ENCODE measurements at places on chromosomes 1 and 21.

DNA sequence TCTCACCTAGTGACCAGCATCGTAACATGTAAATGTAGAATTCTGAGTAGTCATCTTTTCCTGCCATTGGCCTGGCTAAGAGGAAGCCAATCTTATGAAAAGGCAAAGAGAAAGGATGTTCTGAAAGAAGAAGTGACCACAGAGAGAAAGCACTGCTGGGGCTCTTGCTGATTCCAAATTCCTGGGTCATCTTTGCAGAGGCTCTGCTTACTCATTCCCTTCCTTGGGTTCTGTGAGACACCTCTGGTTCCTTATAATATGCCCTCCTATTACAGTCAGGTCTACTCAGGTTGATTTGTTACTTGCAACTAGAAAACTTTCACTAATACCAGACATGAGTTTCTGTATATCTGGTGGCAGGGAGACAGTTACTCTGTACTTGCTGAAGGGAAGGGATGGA lies 198.8 kb upstream of the C8B start:
- no peak for DNase-seq

- no peak for DNase-seq
Measured at GRCh38 chr1:184802354-184803179, 47.9 kb upstream of the EDEM3 start.

DNA sequence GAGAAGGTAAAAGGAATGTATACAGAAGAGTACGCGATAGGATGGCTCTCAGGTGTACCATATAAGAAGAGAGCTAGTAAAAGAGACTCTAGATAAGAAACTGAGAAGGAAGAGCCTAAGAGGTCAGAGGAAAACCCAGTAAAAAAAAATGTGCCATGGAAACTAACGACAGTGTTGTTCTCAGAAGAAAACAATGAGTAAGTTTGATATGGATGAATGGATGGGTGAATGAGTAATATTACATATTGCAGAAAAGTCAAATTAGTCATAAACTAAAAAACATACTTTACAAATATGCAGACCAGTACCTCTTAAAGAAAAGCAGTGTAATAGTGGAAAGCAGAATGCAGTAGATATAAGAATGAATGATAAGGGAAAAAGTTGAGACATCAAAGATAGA lies 316.2 kb downstream of the HMCN1 start:
- no peak for DNase-seq

- no peak for DNase-seq
Measured at GRCh38 chr21:42495765-42496119, 282 bp downstream of the RSPH1 start.

Measured in AG09309 (cell line).